Cortex of kidney (tissue), 1 donor: ENCODE measurements at places on chromosomes 5 and 9.

GRCh38 chr5:72145348-72145747 lies 38.1 kb downstream of the MAP1B start:
- DNase-seq = no peak

DNA sequence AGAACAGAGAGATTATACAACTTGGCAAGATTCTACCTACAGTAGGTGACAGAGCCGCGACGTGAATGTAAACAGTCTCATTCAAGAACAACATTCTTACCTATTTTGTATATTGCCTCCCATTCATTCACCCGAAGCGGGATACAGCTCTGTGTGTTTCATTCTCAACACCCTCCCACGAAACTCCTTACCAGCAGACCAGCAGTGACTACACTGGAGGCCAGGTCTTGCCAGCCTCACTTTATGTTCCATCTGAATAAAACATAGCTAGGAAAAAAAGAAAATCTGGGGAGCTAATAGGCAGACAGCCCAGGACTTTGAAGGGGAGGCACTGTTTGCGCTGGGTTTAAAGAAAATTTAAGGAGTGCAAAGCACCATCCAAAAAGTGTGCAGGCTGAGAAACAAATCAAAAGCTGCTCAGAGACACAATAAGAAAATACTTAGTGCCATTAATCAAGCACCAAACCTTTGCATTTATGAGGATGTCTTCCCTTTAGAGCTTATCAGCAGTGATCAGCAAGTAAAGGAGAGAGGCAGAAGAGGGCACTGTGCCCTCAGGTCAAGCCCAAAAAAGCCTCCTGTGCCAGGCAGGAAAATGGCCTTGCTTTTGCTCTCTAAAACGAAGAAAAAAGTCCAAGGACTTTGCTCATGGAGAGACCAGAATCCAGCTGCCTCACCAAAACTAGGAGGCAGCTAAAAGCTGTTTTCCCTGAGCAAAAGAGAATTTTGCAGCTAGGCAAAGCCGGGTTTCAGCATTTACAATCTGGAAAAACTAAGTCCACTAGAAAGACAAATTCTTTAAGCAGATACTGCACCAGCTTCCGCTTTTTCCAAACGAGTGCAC lies 295.1 kb downstream of the BNC2 start:
- DNase-seq = no peak

DNA sequence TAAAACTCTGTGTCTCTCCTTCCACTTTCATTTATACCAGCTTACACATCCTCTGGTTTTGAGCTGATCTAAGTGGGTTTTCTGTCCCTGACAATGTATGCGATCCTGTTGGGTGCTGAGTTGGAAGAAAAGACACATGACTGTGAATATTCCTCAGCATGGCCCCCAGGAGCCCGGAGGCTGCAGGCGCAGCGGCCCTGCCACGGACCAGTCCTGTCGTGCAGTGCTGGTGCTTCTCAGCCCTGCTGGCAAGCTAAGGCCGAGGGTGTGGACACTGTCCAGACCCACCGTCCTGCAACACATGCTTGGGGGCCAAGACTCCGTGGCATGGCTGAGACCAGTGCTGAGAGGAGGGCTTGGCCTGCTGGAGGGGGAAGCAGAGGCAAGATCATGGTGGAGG lies 328.9 kb upstream of the IRX2 start:
- DNase-seq = no peak

GRCh38 chr5:150946351-150946905 lies 41.6 kb upstream of the ZNF300 start:
- DNase-seq = no peak

- no peak for DNase-seq
Observed at GRCh38 chr5:141412854-141413539, at the start of gene PCDHGA10. Gene PCDHGA10 (plus strand): TSS chr5:141412987. CDS start chr5:141413176, 189 bp downstream.

DNA sequence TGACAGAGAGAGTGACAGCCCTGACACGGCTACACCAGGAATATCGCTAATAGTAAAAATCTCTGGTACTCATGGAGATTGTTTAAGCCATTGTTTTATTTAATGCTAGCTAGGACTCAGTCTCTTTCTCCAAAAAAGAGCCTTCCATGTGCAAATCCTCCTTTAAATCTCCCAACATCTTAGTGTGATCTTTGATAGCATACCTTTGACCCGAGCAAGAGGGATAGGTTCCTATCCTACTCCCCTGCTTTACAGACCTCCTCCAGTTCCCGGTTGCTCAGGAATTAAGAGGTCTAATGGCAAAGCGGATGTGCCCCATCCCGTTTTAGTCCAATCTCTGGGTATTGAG lies 663 bp upstream of the FRMD3 start:
- no peak for DNase-seq

DNA sequence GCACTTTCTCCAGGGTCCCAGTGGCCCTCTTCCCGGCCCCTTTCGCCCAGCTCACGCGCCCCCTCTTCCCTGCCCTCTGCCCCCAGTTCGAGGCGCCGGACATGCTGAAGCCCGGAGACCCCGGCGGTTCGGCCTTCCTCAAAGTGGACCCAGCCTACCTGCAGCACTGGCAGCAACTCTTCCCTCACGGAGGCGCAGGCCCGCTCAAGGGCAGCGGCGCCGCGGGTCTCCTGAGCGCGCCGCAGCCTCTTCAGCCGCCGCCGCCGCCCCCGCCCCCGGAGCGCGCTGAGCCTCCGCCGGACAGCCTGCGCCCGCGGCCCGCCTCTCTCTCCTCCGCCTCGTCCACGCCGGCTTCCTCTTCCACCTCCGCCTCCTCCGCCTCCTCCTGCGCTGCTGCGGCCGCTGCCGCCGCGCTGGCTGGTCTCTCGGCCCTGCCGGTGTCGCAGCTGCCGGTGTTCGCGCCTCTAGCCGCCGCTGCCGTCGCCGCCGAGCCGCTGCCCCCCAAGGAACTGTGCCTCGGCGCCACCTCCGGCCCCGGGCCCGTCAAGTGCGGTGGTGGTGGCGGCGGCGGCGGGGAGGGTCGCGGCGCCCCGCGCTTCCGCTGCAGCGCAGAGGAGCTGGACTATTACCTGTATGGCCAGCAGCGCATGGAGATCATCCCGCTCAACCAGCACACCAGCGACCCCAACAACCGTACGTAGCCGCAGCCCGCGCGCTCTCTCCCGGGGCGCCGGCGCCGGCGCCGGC lies 1.0 kb downstream of the PRDM6 start:
- DNase-seq = no peak

GRCh38 chr5:40355846-40356245 lies 323.9 kb upstream of the PTGER4 start:
- DNase-seq = no peak

DNA sequence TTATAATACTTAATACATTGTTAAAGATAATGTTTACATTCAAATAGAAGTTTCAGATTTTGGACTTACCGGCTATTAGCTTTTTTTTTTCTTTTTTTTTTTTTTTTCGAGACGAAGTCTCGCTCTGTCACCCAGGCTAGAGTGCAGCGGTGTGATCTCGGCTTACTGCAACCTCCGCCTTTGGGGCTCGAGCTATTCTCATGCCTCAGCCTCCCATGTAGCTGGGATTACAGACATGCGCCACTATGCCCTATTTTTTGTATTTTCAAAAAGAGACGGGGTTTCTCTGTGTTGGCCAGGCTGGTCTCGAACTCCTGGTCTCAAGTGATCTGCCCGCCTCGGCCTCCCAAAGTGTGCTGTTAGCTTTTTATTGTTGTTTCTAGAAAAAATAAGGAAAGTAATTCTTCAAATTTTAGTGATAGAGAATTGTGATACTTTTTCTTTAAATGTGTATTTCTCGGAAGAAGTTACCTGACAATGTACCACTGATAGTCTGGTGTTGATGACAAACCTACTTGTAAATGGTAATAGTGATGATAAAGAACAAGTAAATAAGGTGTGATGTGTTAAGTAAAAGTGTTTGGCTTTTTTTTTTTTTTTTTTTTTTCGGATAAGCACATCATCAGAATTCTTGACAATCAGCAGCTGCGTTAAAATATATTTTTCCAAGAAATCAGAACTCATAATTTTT lies 2.7 kb downstream of the CDC42SE2 start:
- DNase-seq = no peak

DNA sequence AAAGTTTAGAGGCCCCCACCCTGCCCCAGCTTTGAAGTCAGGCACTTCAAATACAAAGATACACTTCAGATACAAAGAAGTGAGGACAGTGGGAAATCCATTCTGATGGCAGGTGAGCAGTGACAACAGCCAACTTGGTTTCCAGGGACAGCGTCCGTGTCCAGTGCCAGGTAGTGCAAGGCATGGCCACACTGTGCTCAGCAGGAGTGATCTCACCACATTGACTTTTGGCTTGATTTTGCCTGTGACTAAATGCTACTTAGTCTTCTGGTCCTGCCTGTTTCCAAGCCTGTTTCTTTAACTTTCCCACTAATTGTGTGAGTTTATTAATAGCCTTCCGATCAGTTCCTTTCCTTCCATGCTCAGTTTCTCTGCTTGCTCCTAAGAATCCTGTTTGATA lies 72.6 kb upstream of the PALM2AKAP2 start:
- DNase-seq = no peak

DNA sequence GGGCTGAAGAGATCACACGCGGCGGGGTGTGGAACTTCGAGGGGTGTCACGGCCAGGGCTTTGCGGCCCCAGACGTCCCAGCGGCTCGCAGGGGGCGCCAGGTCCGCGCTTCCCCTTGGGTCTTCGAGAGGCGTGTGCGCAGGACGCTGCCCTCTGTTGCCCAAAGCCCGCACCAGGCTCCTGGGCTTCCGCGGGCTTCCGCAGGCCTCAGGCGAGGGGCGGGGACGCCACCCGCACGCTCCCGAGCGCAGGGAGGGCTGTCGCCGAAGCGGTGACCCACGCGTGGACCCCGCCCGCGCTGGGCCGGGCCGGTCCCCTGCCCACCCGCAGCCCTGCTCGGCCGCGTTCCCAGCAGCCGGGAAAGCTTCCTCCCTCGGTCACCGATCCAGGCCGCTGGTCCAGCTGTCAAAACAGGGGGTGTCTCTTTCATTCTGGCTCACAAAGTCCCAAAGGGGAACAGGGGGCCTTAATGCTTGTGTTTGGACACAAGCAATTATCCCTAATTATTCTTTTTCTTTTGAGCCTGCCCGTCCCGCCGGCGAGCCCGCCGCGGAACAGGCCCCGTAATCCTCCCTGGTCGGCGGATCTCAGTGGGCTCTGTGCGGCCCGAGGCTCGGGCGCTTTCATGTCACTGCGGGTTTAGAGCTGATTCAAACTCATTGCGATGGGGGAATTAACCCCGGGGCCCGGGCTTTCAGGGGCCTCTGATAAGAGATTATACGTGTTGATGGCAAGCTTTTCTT lies 60.6 kb downstream of the TMEM174 start:
- DNase-seq = no peak

DNA sequence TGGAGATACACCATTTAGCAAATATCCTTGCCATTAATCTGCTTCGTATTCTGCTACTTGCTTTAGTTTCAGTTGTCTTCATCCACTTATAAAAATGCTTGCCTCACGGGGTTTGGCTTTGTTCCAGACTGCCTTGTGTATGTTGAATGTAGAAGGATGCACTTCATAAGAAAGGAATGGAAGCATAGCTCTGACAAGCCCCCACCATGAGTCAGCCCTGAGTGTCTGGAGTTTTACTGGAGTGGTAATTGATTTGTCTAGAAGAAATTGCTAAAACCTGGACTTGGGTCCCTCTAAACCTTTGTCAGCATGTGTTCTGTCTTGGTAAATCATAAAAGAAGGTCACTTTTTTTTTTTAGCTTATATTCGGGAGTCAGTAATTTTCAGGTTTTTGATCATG lies 4.6 kb downstream of the TEX48 start:
- DNase-seq = no peak

- DNase-seq = no peak
Observed at GRCh38 chr5:1312206-1312605, 17.3 kb upstream of the TERT start.

GRCh38 chr5:177442066-177442826 lies 4.4 kb upstream of the PRR7 start:
- DNase-seq = no peak

- no peak for DNase-seq
Observed at GRCh38 chr5:51396797-51397196, 13.5 kb downstream of the ISL1 start.

DNA sequence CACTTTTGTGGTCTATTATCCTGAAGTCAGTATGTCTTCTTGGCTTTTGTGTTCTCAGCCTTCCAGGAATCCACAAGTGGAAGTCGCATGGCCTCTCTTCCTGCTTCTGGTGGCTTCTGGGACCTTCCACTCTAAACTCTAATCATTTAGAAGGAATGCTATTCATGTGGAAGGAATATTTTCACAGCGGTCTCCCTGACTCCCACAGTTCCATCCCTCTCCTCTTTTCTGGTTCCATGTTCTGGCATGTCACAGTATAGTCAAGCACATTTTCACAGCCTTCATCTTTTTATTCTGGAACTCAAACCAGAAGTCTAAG lies 7.3 kb upstream of the RAI14 start:
- DNase-seq = no peak

DNA sequence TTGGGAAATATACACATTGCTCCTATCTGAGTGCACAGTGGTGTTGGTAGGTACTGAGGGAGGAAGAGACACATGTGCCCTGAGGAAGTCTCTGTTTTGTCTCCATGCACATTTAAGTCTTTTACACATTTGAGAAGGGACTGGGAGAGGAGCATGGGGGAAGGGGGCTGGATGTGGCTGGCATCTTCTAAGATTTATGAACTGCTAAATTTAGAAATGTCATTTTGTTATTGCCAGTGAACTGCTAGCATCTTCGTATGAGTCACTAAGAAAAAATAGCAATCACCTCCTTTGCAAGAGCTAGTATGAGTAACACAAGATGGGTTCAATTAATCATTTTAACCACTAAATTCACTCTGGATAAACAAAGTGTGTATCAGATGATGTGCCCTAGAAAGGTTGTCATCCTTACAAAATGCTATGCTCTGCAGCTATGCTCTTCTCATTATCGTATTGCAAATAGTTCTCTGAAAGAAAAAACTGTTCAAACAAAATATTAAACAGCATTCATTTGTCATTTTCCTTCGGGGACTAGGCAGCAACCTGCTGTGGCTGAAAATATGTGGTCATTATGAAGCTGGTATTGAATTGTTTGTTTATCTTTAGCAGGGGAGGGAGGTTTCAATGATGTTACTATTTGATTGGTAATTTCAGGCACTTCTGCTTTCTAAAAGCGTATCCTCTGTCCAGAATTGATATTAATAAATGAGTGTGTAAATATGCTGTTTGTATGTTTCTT lies 236.5 kb downstream of the DMRTA1 start:
- no peak for DNase-seq

- no peak for DNase-seq
Observed at GRCh38 chr9:96048956-96049831, 173.7 kb downstream of the ERCC6L2 start.

- no peak for DNase-seq
Observed at GRCh38 chr9:135341612-135342169, 137.9 kb upstream of the PPP1R26 start.

- no peak for DNase-seq
Observed at GRCh38 chr5:81235287-81236072, 2.4 kb downstream of the CKMT2 start.

DNA sequence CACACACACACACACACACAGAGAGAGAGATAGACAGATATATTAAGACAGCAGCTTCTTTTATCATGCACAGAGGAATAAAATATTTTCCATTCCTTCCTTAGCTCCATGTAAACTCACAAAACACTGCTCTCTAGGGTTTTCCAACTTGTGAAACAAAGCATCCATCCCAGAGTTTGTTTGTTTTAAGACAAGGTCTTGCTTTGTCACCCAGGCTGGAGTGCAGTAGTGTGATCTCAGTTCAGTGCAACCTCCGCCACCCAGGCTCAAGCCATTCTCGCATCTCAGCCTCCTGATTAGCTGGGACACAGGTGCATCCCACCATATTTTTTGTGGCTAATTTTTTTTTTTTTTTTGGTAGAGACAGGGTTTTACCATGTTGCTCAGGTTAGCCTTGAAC lies 298.7 kb downstream of the FBXL17 start:
- no peak for DNase-seq

- DNase-seq = no peak
Observed at GRCh38 chr5:89036704-89037489, 153.9 kb upstream of the MEF2C start.
